ENCODE measurements at places on chromosomes 6 and 20.

DNA sequence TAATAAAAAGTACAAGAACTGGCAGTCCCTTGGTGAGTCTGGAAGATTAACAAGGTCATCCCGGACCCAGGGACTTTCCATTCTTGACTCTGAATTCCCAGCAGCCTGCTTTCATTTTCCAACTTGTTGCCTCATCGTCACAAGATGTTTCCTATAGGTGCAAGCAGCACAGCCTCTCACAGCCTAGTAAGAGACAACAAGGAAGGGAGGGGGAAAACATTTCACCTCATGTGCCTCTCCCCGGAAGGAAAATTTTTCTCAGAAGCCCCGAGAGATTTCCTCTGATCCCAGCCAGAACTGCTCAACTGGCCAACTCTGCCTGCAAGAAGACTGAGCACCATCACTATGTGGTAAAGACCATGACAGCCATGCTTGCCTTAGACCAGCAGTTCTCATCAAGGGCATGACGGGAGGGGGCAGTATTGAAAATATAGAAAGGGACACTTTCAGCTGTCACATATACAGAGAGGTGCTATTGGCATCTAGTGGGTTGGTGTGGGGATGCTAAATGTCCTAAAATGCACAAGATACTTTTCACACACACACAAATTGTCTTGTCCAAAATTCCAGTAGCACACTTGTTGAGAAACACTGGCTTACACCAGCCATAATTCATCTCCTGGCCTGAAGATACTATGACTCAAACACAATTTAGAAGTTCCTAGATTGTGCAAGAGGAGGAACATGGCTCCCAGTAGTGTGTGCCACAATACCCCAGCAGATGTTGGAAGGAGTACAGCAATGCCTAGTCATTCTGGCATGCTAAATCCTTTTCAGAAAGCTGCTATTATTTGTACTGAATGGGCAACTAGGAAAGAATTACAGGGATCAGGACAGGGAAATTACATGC is 10.8 kb upstream of the WTAP start:
- DNase-seq = peak; percentile 97

DNA sequence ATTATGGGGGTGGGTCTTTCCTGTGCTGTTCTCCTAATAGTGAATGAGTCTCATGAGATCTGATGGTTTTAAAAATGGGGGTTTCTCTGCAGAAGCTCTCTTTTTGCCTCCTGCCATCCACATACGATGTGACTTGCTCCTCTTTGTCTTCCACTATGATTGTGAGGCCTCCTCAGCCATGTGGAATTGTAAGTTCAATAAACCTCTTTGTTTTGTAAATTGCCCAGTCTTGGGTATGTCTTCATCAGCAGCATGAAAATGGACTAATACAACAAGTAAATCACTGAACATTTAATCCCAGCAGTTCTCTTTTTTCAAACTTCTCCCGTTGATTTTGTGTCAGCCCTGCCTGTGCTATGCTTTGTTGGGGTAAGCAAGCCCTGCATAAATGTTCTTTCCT is 95.2 kb downstream of the FAM217A start:
- DNase-seq = no peak

- no peak for DNase-seq
Measured at GRCh38 chr6:151716526-151716932, 91.0 kb upstream of the ESR1 start.

- DNase-seq = no peak
Measured at GRCh38 chr20:53395188-53395923, 198.3 kb downstream of the ZNF217 start.

GRCh38 chr6:89194559-89194958 is 22.6 kb downstream of the GABRR1 start:
- DNase-seq = no peak

GRCh38 chr6:42042108-42042507 is 8.2 kb upstream of the TAF8 start:
- no peak for DNase-seq

- DNase-seq = no peak
Measured at GRCh38 chr20:50039706-50040431, 57.1 kb downstream of the SNAI1 start.

- DNase-seq = no peak
Measured at GRCh38 chr20:16098890-16099639, 474.2 kb downstream of the KIF16B start.

GRCh38 chr6:16412982-16413381 is 174.6 kb downstream of the GMPR start:
- no peak for DNase-seq

GRCh38 chr6:131013495-131013894 is 49.5 kb downstream of the EPB41L2 start:
- DNase-seq = peak; percentile 79

- no peak for DNase-seq
Measured at GRCh38 chr20:58982406-58983114, 1.5 kb downstream of the NELFCD start.

- DNase-seq = no peak
Measured at GRCh38 chr6:138685257-138685656, 88.3 kb upstream of the CCDC28A start.

- DNase-seq = no peak
Measured at GRCh38 chr6:170286246-170286933, 4.5 kb downstream of the DLL1 start.

- DNase-seq = no peak
Measured at GRCh38 chr6:39452306-39453145, 130.0 kb upstream of the KCNK16 start.

- no peak for DNase-seq
Measured at GRCh38 chr20:24771542-24772061, 177.5 kb upstream of the CST7 start.

DNA sequence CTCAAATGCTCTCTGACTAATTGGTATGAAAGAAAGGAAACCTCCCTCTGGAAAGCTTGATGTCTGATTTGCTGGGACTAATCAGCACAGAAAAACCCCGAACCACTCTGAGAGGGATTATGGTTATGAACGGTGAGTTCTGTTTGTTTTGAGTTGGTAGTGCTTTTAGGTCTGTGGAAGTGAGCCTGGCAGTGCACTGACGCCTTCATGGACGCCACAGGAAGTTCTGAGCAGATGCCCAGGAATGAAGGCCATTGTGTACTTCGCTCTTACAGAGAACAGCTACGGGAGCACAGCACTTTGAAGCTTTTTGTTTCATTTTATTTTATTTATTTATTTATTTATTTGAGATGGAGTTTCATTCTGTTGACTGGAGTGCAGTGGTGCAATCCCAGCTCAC is 754.1 kb downstream of the QKI start:
- no peak for DNase-seq

DNA sequence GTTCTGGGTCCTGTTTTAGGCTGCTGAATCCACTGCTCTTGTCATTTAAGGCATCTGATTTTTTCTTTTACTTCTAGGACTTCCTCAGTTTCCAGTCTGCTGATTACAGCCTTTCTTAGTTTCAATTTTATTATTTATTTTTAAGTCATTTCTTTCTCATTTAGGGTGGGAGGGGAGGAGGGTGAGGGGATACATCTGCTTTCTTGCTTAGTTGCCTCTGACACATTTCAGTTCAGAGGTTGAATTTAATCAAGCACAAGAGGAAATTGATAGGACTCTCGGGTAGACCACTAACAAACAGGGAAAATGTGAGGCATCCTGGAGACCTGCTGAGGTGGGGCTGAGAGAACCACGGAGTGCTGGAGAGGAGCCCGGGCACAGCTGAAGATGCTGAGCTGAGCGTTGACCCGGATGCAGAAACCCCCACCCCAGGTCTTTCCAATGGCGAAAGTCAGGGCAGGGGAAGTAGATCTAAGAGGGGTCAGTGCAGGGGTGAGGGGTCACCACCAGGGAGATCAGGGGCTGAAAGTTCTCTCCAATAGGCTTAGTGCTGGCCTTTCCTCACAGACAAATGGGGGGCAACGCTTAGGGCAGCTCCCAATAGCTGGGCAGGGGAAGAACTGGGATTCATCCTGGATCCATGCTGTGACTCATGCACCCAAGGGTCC is 7.6 kb upstream of the TREML2 start:
- DNase-seq = no peak

GRCh38 chr6:84003131-84003530 is 30.4 kb upstream of the MRAP2 start:
- DNase-seq = no peak

DNA sequence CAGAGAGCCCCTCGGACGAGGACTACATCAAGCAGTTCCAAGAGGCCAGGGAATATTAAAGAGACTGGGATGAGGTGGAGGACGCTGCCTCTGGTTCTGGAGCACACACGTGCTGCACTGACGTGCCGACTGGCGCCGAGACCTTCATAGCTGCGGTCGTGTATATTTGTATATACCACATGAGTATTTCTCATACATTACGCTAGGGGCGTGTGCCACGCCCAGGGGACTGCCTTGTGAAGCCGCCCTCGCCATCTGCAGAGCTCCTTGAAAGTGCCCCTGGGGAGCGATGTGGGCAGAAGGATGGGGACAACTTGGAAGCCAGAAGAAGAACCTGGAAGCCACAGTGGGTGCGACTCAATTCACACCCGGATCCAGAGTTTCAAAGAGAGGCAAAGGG is 78.3 kb downstream of the ISM1 start:
- DNase-seq = no peak

DNA sequence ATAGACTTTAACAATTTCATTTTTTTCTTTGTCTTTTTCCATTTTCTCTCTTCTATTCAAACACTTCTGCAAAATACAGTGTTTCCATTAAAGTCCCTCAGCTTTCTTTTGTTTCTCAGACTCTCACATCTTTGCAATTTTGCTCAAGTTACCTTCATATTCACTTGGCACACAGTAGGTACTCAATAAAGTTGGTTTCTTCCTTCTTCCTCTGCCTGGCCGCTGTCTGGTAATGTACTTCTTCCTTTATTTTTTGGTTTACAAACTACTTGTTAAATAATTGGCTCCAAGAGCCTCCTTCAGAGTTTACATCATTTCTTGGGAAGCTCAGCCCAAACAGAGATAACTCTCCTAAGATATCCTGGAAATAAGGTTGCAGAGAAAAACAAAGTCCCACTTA is 81.1 kb downstream of the GJA10 start:
- no peak for DNase-seq

DNA sequence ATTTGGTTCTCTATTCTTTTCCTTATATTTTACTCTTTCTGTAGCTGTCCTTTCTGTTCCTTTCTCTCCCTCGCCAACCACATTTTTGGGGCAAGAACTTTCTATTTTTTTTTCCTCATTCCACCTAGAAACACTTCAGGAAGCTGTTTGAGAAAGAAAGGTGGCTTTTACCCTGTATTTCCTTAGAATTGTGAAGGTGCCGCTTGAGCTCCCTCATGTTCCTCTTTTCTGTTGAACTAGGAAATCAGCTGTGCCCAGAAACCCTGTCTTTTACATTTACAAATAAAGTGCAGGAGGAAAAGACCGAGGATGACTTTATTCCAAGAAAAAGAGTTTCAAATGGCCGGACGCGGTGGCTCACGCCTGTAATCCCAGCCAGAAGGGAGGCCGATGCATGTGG is 38.2 kb downstream of the OR2B2 start:
- no peak for DNase-seq

GRCh38 chr6:38179794-38180430 is 360.4 kb downstream of the ZFAND3 start:
- no peak for DNase-seq

GRCh38 chr20:46089167-46089416 is 670 bp downstream of the NCOA5 start:
- DNase-seq = no peak

GRCh38 chr6:69690986-69691385 is 105.8 kb downstream of the LMBRD1 start:
- no peak for DNase-seq

DNA sequence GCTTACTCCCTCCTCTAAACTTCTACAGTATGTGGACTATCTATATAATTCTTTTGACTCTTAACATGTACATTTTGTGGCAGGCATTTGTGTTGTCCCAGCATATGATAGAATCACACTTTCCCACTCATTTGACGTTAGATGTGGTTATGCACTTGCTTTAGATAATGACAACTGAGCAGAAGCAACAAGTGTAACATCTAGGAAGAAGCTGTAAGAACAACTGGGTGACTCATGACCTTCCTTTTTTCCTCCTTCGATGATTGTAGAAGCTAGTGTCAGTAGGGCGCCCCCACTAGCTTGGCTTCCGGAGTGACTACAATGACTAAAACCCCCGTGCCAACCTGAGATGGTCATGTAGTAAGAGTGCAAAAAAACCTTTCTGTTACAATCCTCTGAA is 74.6 kb upstream of the CEP85L start:
- DNase-seq = no peak

DNA sequence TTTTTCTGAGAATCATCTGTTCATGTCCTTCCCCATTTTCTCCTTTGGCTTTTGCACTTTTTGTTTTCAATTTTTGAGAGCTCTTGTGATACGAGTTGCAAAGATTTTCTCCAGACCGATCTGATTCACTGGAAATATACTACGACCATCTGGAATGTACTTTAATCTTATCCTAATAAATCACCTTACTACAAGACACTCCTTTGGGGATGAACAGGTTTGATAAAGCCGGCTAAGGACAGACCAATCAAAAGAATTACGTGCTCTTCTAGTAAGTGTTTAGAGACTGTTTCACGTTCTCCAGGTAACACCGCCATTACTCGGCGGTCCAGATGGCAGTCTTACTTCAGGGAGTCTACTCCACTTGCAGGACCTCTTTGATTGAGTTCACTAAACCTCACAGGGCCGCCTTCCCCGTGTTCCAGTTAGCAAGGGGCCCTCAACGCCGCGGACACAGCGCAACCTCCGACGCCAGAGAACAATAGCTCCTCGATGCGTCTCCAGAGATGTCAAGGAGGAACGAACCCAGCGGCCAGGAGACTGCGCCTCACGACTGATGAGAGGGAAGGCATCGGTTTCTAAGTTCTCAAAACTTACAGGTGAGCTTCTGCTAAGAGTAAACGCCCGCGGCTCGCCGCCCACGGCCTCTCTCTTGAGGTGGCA is 920 bp upstream of the WTAP start:
- DNase-seq = no peak

GRCh38 chr6:92538275-92538674 is 881.1 kb downstream of the EPHA7 start:
- DNase-seq = no peak

DNA sequence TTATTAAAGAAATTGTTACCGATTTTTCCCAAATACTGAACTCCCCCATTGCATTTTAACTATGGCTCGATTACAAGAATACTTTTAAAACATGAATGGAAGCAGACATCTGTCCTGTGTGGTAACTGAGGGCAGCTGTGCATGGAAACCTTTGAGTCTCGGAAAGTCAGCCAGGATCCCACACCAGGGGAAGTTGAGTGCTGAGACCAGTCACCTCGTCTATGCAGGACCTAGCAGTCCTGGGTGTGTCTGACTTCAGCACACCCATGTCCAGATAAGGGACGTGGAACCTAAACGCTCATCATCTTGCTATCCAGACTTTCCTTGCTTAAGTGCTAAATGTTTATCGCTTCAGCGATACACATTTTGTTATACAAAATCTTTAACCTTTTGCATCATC is 6.1 kb downstream of the RIN2 start:
- no peak for DNase-seq

GRCh38 chr6:162706232-162706631 is 21.3 kb downstream of the PRKN start:
- no peak for DNase-seq

- DNase-seq = no peak
Measured at GRCh38 chr6:4608361-4609115, 167.7 kb upstream of the CDYL start.

- no peak for DNase-seq
Measured at GRCh38 chr6:161021543-161021942, 30.0 kb downstream of the MAP3K4 start.

GRCh38 chr20:18879262-18879661 is 65.7 kb downstream of the SCP2D1 start:
- no peak for DNase-seq

Measured in AG09309 (cell line).